ENCODE measurements at places on chromosomes 5 and 9. TPM values are rescaled to one million over a fixed set of nuclear protein-coding genes. Genes with fewer than 3 reads are reported as not detected.

DNA sequence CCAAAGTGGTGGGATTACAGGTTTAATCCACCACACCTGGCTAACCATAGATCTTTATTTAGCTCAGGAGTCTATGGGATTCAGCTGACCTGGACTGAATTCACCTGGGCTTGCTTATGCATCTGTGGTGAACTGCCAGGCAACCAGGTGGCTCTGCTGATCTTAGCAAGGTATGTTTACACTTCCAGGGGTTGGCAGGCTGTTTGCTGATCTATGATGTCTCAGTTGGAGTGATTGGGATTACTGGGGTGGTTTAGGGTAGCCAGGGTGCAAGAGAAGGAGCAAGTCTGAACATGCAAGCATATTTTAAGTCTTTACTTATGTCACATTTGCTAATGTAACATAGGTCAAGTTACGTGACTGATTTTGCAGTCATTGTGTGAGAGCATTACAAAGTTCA is 63.6 kb upstream of the JAK2 start:
- DNase-seq = no peak

DNA sequence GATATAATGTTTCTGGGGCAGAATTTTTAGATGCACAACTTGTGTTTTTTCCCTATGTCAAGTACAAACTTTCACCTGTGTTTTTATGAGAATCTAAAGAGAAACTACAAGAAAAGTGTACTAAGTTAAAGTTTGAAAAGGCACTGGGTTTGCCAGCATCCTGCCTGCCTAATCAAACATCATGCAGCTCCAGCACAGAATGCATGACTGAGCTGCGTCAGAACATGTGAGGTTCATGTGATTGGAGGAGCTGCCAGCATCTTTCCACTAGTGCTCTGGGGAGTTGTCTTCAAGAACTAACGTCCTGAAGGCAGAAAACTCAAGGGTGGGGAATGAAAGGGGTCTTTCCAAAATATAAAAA is 46.1 kb upstream of the RIC1 start:
- DNase-seq = no peak

DNA sequence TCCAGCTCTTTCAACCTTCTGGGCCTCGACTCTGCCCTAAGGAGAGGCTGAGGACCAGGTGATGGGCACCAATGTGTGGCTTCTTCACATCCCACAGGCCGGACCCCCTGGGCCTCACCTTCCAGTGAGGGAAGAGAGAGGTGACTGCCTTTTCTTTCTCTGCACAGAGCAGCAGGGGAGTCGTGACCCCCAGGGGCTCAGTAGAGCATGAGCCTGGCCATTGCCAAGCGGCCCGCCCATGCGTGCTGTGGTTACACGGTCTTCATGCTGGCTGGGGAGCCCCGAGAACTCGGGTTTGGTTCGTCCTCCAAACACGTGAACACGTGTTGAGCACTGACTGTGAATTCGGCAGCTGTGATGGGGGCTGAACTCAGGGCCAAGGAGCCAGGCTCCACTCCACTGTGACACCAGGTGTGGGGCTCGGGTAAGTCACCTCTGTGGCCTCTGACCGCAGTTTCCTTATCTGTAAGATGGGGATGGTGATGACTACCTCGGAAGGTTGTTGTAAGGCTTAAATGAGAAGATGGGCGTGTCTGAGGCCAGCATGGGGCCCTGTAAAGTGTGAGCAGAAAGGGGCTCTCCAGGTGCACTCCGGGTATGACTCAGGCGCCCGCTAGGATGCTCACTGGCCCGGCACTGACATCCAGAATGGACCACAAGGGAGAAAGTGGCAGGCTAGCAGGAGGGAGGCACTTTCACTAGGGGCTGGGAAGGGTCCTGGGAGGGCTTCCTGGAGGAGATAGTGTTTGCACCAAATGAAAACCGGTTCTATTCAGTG is 13.4 kb upstream of the GRHPR start:
- no peak for DNase-seq

Gene GADD45G
- polyA plus RNA-seq = 3.0 TPM

Gene ADAMTS19
- polyA plus RNA-seq = 0.22 TPM

Gene ANGPTL2
- 34.2 TPM for polyA plus RNA-seq

- DNase-seq = no peak
These were observed 54.6 kb downstream of the SUB1 start for GRCh38 chr5:32639943-32640342.

Gene NUTM2F
- not detected for polyA plus RNA-seq

DNA sequence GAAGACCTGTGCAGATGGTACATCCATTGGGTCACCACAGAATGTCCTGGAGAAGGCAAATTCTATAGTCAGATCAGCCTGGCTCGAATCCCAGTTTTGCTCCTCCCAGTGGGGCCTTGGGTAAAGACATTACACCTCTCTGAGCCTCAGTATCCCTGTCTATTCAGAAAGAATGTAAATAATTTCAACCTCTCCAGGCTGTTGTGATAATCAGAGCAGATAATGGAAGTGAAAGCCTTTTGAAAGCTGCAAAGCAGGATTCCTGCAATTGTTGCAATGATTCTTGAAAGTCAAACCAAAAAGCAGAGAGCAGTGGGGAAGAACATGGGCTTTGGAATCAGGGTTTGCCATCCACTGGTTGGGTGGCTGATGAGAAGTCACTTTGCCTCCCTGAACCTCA is 63.2 kb downstream of the LHX2 start:
- DNase-seq = no peak

Gene NEUROG1
- polyA plus RNA-seq = not detected

- no peak for DNase-seq
These were observed 83.0 kb downstream of the ZNF462 start for GRCh38 chr9:106945727-106946660.

Gene ANKRD20A1
- 1.7 TPM for polyA plus RNA-seq

DNA sequence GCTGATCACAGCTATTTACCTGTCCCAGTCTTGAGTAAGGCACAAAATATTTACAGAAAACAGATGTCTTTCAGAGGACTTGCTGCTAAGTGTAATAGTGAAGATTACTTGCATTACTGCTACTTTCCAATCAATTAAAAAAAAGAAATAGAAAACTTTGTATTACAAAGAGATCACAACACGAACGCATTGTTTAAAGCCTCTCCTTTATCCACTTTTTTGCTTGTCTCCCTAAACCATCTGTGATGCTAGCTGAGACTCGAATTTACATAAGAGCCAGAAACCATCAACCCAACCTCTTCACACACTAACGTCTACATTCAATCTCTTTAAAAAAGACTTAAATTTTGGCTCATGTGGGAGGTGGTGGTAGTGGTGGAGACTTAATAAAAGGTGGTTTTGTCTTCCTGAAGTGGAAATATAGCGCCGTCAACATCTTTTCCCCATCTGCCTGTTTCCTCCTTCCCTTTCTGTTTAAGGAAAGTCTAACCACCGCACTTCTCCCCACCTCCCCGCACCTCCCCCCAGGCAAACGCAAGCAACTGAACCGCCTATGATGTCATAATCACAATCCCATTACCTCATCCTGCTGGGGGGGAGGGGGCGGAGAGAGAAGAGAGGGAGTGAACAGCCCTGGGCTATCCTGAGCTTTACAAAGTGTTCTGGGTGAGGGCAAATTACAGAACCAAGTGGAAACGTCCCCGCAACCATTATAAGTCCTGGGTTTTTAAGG is 948 bp upstream of the FAM53C start:
- no peak for DNase-seq

Gene LHX6
- 20.5 TPM for polyA plus RNA-seq

Gene PCDHGB6
- 7.6 TPM for polyA plus RNA-seq

DNA sequence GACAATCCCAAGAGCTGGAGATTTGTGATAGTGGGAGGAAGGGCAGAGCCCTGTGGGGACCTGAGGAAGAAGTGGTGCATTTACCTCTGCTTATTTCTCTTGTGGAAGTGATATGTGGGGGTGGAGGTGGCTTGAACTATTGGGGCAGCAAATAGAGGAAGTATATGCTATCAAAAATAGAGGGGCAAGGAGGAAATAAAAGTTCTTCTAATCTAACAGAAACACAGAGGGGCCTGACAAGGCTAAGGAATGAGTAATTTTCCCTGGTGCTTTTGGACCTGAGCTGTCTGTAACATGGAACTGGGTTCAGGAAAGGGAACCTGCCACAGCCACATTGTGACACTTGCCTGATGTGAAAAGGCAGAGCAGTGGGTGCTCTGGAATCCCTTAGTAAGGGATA is 378.6 kb upstream of the KLF4 start:
- no peak for DNase-seq

GRCh38 chr9:37897665-37898064 is 6.3 kb downstream of the SLC25A51 start:
- DNase-seq = no peak

DNA sequence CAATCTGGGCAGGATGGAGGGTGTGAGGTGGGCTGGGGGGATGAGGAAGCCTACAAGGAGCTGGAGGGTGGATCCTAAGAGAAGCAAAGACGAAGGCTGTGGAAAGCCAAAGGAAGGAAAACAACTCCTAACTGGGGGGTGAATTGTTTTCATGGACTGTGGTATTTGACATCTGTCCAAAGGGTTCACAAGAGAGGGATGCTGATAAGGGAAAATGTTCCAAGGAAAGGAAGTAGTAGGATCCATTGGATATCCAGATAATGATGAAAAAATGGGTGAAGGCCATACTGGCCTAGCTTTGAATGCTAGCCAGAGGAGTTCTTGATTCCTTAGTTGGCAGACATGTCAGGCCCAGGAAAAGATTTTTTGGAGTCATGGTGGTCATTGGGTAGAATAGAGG is 51.8 kb upstream of the FOXI1 start:
- no peak for DNase-seq

DNA sequence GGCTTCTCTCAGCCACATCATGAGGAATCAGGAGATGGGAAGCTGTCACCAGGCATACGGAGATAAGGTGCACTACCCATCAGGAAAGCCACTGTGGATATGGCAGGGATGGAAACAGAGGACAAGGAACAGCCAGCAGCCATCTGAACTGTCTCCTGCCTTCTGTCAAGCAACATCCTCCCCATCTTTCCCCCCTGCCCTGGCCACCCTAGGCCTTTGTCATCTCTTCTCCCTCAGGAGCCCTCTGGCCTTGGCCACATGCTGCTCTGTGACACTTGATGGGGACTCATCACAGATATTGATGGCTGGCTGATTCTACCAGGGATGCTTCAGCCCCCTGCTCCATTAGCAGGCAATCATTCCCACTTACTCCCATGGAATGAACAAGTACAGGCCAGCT is 21.1 kb upstream of the MEIKIN start:
- DNase-seq = no peak

DNA sequence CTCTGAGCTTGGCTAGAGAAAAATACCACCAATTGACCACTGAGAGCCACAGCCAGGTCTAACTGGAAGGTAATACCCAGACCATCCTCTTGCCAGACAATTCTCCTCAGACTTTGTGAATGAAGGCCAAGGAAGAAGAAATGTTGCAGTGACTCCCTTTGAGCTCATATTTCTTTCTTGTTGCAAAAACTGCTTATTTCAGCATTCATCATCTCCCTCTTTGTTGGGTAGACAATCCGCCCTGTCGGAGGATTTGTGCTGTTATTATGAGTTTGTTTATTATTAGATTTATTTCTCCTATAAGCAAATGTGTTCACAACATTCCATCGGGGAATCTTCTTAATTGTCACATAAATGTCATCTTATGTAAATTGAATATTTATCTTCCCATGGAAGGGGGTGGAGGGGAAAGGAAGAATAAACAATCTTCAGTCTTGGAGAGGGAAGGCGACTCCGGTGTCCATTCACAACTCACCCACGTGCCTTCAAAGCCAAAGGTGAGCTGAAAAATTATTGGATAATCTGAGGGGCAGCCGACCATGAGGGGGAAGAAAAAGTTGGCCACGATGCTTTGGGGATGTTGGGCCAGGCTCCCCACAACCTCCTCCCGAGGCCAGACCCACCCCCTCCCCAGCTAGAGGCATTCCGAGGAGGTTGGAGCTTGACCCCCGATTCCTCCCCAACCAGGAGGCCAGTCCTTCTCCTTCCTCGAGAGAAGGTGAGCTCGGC is 1.8 kb upstream of the JADE2 start:
- DNase-seq = no peak

DNA sequence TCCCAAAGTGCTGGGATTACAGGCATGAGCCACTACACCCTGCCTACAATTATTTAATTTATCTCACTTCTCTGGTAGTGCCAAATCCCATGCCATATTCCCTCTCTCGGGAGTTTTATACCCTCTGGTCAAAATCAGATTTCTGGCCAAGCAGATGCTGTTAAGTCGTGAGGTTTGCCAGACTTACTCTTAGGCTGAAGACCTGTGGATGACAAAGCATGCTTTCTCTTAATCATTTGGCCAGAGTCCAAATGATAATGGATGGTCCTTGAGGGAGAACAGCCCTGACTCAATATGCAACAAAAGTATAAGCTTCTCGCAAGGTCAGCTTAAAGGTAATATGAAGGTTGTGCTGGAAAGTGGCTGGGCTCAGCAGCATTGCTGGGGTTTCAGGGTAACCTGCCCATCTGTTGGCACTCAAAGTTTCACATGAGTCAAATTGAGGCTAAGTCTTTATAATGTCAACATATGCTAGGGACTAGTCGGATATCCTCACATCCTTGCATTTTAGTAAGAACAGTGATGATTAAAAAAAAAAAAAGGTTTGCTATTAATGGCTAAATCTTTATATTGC is 280.1 kb downstream of the KIF4B start:
- no peak for DNase-seq

DNA sequence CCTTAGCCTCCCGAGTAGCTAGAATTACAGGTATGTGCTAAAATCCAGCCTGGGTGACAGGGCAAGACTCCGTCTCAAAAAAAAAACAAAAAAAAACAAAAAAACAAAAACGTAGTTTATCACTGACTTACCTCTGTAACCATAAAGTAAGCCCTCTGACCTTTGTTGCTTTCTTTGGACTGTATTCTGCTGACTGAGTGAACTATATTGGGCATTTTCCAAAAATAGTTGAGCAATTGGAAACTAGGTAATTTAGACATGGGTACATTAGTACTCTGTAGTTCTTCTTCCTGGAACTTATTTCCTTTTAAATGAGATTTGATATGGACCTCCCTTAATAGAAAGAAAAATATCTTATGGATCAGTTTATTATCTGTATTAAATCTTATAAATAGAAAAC is 66.6 kb downstream of the ANKHD1 start:
- DNase-seq = no peak

Gene LCNL1
- polyA plus RNA-seq = 1.4 TPM

GRCh38 chr5:67548520-67549295 is 352.1 kb upstream of the CD180 start:
- DNase-seq = no peak

Gene SHISAL2B
- polyA plus RNA-seq = 8.3 TPM

All from right lung (tissue), 10 donors.